ENCODE measurements at places on chromosomes 16 and 17. TPM values are rescaled to one million over a fixed set of nuclear protein-coding genes. Genes with fewer than 3 reads are reported as not detected.
A peak's percentile ranks its signal among the peaks of the same experiment; 100 is the strongest.

DNA sequence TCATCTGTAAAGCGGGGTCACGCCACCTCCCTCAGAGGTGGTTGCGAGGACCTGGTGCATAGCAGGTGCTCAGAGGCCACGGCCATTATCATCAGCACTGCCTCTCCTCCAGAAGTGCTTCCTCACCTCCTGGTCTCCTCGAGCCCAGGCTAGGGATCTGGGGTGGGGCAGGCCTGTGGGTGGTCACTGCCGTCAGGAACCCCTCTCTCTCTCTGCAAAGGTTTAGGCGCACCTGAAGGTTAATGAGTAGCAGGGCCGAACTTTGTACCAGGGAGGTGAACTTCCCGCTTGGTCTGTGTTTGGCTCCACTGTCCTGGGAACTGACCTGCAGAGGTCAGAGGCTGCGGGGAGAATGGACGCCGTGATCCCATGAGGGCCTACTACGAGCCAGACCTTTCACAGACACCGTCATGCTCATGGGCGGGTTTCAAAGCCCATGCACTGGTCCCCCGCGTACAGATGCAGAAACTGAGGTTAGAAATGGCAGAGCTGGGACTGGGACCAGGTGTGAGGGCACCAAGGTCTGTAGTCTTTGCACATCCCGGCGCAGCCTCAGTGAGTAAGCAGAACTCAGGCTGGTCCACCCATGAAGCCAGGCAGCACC, 13.8 kb downstream of the JUP start:
- H3K27ac ChIP-seq, result peak overlapping the region; percentile 97
- peak overlapping the region; percentile 34 for H3K4me3 ChIP-seq
- no peak for DNase-seq
- peaks cover 60% of the 10 kb centered on the region for H3K4me1 ChIP-seq
- H3K36me3 ChIP-seq, result peaks cover 58% of the 10 kb centered on the region

GRCh38 chr16:85614338-85615013, 1.4 kb downstream of the GSE1 start:
- no peak for DNase-seq
- H3K27me3 ChIP-seq, result no peaks in the 10 kb centered on the region
- H3K4me1 ChIP-seq, result peaks cover 92% of the 10 kb centered on the region

DNA sequence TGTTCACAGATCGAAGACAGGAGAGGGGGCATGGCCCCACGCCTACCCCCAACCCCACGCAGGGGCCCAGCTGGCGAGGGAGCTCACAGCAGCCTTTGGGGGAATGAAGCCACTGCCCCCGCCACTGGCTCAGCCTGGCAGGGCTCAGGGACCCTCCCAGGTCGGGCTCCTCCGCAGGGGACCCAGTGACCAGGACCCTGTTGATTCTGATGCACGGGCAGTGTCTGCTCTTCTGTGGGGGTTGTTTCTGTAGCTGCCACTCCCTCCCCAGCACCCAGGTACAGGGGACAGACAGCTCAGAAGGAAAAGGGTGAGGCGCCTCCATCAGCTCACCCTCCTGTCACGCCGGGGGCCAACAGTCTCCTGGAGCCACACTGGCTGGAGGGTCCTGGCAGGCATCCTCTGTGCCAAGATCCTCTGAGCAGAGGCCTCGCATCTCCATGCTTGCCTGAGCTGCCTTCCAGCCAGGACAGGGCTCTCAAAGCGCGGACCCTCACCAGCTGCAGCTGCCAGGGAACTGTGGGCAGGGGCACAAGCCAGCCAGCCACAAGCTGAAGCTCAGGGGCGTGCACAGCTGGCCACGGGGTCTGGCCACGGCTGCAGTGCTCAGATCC, 49.1 kb downstream of the ZNF778 start:
- H3K27ac ChIP-seq, result no peak overlapping the region
- DNase-seq, result no peak
- H3K4me1 ChIP-seq, result no peaks in the 10 kb centered on the region
- H3K27me3 ChIP-seq, result no peaks in the 10 kb centered on the region
- peaks cover 54% of the 10 kb centered on the region for H3K36me3 ChIP-seq
- no peak overlapping the region for H3K4me3 ChIP-seq

DNA sequence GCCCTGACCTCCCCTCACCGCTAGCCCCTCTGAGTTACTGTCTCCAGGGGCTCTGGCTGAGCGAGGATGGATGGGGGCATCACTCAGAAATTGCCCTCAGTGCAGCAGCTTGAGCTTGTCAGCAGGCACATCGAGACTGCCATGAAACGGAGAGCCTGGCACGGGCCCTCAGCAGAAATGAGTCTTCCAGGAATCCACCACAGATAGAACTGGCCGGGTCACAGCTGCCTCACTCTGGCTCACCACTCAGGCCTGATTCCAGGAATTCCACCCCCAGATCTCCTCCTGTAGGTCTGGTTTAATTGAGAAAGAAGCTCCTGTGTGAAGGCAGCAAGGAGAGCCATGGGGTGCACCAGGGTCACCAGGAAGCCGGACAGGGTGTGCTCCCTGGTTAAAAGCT, 85.5 kb downstream of the GSG1L start:
- H3K4me3 ChIP-seq, result no peak overlapping the region
- H3K36me3 ChIP-seq, result no peaks in the 10 kb centered on the region
- peaks cover 33% of the 10 kb centered on the region for H3K27me3 ChIP-seq

- H3K27me3 ChIP-seq, result peaks cover 8% of the 10 kb centered on the region
- H3K4me3 ChIP-seq, result no peak overlapping the region
- peaks cover 12% of the 10 kb centered on the region for H3K36me3 ChIP-seq
- no peaks in the 10 kb centered on the region for H3K4me1 ChIP-seq
- no peak overlapping the region for H3K27ac ChIP-seq
Observed at GRCh38 chr17:80129006-80129565, 17.8 kb downstream of the EIF4A3 start.

GRCh38 chr17:80726558-80727408, 182.1 kb downstream of the RPTOR start:
- H3K36me3 ChIP-seq, result no peaks in the 10 kb centered on the region
- no peak overlapping the region for H3K27ac ChIP-seq
- no peak overlapping the region for H3K4me3 ChIP-seq
- DNase-seq, result no peak

GRCh38 chr17:44522883-44523671, 19.9 kb upstream of the GPATCH8 start:
- peak; percentile 65 for DNase-seq
- H3K4me3 ChIP-seq, result no peak overlapping the region
- no peak overlapping the region for H3K27ac ChIP-seq
- peaks cover 48% of the 10 kb centered on the region for H3K27me3 ChIP-seq
- H3K36me3 ChIP-seq, result no peaks in the 10 kb centered on the region
- no peaks in the 10 kb centered on the region for H3K4me1 ChIP-seq

- H3K36me3 ChIP-seq, result peaks cover 37% of the 10 kb centered on the region
- peak overlapping the region; percentile 82 for H3K27ac ChIP-seq
- no peaks in the 10 kb centered on the region for H3K27me3 ChIP-seq
- no peak for DNase-seq
Observed at GRCh38 chr17:8225813-8226535, 15.6 kb upstream of the AURKB start.

DNA sequence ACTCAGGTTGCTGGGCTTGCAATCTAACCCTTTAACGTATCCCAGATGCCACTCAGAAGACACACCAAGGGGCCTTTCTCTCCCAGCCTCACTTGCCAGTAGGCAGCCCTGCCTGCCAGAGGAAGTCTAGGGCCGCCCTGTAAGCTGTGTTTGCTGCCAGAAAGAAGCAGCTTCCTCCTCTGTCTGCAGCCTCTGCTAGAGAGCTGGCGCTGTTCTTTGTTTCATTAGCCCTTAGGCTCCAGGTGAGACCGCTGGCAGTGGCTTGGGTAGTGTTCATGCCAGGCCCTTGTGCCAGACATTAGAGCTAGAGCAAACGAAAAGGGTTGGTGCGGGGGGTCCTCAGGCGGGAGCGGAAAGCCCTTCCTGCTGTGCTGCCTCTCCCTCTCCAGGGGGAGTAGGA, 8.9 kb downstream of the CTRL start:
- no peaks in the 10 kb centered on the region for H3K27me3 ChIP-seq
- H3K27ac ChIP-seq, result no peak overlapping the region
- H3K4me3 ChIP-seq, result no peak overlapping the region
- H3K36me3 ChIP-seq, result peaks cover 7% of the 10 kb centered on the region
- peaks cover 92% of the 10 kb centered on the region for H3K4me1 ChIP-seq
- DNase-seq, result no peak

DNA sequence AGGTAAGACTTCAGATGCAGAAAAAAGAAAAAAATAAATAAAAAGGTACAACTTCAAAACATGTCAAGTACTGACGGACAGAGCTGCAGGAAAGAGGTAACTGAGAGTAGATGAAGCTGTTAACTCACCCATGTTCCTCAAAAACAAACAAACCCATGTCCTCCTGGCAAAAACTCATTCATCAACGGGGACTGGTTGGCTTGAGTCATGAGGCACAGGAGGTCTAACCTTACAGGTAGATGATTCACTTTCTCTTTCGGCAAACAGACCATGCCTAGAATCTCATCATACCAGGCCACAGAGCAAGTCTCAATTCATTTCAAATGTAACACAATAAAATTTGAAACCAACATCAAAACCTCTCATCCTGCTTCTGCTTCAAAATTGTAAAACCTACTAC, 12.3 kb upstream of the FASN start:
- peaks cover 8% of the 10 kb centered on the region for H3K36me3 ChIP-seq
- no peak overlapping the region for H3K27ac ChIP-seq
- H3K27me3 ChIP-seq, result no peaks in the 10 kb centered on the region
- DNase-seq, result no peak
- no peak overlapping the region for H3K4me3 ChIP-seq

DNA sequence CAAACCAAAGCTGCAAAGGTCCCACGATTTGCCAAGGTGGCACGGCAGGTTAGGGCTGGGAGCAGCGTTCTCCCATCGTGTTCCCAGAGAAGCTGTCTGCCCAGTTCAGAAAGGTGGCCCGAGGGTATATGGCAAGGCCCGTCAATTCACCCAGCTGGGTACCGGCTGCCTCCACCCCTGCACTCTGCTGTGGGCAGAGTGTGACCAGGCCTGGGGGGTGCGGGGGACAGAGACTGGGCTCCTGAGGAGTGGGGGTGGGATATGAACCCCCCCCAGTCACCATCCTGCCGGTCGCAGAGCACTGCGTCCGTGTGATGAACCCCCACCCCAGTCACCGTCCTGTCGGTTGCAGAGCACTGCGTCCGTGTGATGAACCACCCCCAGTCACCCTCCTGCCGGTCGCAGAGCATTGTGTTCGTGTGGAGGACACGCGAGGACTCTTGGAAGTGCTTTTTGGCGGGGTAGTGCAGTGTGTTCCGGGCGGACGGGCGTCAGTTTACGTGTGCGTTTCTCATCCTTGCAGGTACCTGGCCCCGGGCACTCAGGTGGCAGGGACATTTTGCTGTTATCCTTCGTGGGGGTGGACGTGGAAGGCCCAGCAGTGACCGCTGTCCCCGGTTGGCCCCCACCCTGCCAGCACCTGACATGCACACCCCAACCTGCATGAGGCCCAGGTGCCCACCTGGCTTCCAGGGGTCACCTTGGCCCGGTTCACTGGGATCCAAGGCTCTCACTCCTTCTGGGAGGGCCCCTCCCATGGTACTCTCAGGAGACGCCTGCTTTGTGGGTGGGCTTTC, 2.7 kb upstream of the FASN start:
- DNase-seq, result no peak
- peak overlapping the region; percentile 96 for H3K27ac ChIP-seq
- H3K4me1 ChIP-seq, result peaks cover 59% of the 10 kb centered on the region

GRCh38 chr17:35312790-35313711, 60.4 kb downstream of the SLFN11 start:
- H3K4me1 ChIP-seq, result peaks cover 37% of the 10 kb centered on the region
- H3K27me3 ChIP-seq, result no peaks in the 10 kb centered on the region
- H3K36me3 ChIP-seq, result no peaks in the 10 kb centered on the region

- H3K4me1 ChIP-seq, result no peaks in the 10 kb centered on the region
- no peak overlapping the region for H3K27ac ChIP-seq
- H3K4me3 ChIP-seq, result no peak overlapping the region
- DNase-seq, result no peak
- H3K27me3 ChIP-seq, result peaks cover 10% of the 10 kb centered on the region
- no peaks in the 10 kb centered on the region for H3K36me3 ChIP-seq
Observed at GRCh38 chr16:5751216-5751615, 653.6 kb upstream of the EEF2KMT start.

GRCh38 chr17:63165400-63165799, 199.4 kb downstream of the TANC2 start:
- H3K4me3 ChIP-seq, result no peak overlapping the region
- H3K27me3 ChIP-seq, result no peaks in the 10 kb centered on the region
- no peaks in the 10 kb centered on the region for H3K36me3 ChIP-seq
- H3K4me1 ChIP-seq, result no peaks in the 10 kb centered on the region

- DNase-seq, result no peak
- H3K36me3 ChIP-seq, result no peaks in the 10 kb centered on the region
- H3K4me1 ChIP-seq, result peaks cover 33% of the 10 kb centered on the region
- H3K27me3 ChIP-seq, result peaks cover 55% of the 10 kb centered on the region
- no peak overlapping the region for H3K27ac ChIP-seq
Observed at GRCh38 chr16:88787579-88788314, 2.7 kb upstream of the PIEZO1 start.

GRCh38 chr17:40074871-40075200, 12.1 kb downstream of the THRA start:
- no peak for DNase-seq
- H3K36me3 ChIP-seq, result peaks cover 36% of the 10 kb centered on the region
- no peaks in the 10 kb centered on the region for H3K27me3 ChIP-seq
- H3K27ac ChIP-seq, result peak overlapping the region; percentile 100
- peaks cover 82% of the 10 kb centered on the region for H3K4me1 ChIP-seq
- H3K4me3 ChIP-seq, result peak overlapping the region; percentile 48

GRCh38 chr16:3274490-3274889, 8.8 kb upstream of the ZNF263 start:
- H3K27ac ChIP-seq, result no peak overlapping the region
- H3K36me3 ChIP-seq, result peaks cover under 1% of the 10 kb centered on the region
- H3K4me1 ChIP-seq, result no peaks in the 10 kb centered on the region
- no peaks in the 10 kb centered on the region for H3K27me3 ChIP-seq
- no peak overlapping the region for H3K4me3 ChIP-seq
- no peak for DNase-seq

DNA sequence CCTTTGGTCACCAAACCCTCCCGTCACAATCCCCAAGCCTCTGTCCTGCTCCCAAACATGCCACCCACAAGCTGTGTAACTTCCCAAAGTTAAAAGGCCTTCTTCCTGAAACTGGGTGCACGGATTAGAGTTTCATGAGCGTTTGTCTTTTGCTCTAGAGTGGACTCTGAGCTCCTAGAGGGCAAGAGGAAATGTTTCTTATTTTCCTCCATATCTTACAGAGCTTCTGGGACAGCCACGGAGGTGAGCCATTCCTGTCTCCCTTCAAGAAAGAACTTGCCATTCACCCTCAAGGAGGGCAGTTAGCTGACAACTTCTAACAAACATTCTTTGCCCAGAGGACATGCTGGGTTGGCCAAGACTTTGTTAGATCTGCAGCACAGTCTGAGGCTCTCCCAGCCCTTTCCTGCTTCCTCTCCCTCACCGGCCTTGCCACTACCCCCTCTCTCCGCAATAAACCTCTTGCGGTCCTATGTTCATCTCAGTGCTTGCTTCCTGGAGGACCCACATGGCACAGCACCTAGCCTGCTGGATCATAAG, 2.6 kb upstream of the MYCBPAP start:
- no peaks in the 10 kb centered on the region for H3K36me3 ChIP-seq
- no peak overlapping the region for H3K27ac ChIP-seq
- H3K4me3 ChIP-seq, result no peak overlapping the region
- H3K27me3 ChIP-seq, result no peaks in the 10 kb centered on the region
- H3K4me1 ChIP-seq, result peaks cover 19% of the 10 kb centered on the region

TEKT5 gene
- total RNA-seq, result not detected

RUNDC3A gene
- total RNA-seq, result 0.41 TPM

KCNJ12 gene
- 12.3 TPM for total RNA-seq

CPHXL gene
- not detected for total RNA-seq

ZNF207 gene
- 54.5 TPM for total RNA-seq

PPL gene
- 7.6 TPM for total RNA-seq

TP53TG3C gene
- 0.58 TPM for total RNA-seq

SPATA20 gene
- 66.3 TPM for total RNA-seq
